ENCODE measurements at places on chromosomes 16 and 17.

- no peak for DNase-seq
These were observed 2.3 kb upstream of the PGS1 start for GRCh38 chr17:78376161-78376560.

- DNase-seq: no peak
These were observed 9.9 kb downstream of the SLC5A11 start for GRCh38 chr16:24855678-24856077.

DNA sequence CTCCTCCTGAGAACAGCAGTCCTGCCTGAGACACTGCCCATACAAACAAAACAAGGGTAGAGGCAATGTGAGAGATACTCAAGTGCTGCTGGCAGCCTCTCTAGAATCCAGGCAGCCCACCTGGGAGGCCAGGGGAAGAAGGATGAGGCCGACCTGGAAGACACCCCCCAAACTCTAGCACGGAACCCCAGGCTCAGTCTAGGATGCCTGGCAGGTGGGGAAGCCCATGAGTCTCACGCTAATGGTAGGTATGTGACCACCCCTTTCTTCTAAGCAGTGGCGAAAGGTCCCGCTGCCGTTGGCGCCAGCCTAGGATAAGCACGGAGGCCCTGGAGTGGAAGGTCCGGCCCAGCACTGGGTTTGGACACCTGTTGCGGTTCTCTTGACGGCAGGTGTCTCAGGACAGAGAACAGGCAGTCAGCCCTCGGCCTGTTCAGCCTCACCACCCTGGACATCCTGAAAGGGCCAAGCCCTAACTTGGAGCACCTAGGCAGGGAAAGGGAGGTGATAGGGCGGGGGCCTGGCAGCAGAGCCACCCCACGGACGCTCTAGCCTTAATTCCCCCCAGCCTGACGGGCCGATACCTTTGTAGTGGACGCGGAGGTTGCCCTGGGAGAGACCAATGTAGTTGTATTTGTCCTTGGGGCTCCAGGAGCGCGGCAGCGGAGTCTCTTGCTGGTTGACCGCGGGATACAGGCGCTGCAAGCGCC lies 487 bp downstream of the RANBP10 start:
- no peak for DNase-seq

DNA sequence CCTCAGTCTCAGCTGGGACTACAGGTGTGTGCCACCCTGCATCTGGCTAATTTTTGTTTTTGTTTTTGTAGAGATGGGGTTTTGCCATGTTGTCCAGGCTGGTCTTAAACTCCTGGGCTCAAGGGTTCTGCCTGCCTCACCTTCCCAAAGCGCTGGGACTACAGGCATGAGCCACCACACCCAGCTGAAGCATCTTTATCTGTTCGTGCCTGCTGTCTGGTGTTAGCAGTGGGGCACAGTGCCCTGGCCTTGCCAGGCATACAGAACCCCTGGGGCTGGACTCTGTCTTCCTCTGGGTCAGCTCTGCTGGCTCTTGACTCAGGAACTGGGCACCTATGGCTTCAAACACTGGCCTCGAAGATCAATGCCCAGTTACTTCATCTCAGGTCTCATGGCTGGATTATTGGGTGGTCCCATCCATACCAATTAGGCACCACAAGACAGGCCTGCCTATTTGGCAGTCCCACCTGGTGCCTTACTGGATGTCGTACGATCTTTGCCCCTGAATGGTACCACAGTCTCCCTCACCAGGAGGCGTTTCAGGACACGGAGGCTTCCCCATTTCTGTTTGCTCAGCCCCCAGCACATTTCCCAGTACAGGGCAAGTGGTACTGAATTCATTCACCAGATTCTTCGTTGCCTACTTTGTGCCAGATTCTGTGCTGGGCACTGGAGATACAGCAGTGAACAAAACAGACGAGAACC lies 99.3 kb downstream of the RAB11FIP4 start:
- no peak for DNase-seq

DNA sequence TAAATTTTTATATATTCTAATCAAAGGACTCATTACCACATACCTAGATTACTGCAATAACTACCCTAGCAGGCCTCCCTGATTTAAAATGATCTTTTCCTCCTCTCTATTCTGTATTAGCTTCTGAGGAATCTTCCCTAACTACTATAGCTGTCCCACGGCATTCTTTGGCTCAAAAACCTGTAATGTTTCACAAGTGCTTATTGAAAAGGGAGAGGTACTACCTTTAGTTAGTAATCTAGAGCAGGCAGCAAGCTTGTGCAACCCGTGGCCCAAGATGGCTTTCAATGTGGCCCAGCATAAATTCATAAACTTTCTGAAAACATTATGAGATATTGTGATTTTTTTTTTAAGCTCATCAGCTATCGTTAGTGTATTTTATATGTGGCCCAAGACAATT lies 71.0 kb upstream of the CORO6 start:
- no peak for DNase-seq

DNA sequence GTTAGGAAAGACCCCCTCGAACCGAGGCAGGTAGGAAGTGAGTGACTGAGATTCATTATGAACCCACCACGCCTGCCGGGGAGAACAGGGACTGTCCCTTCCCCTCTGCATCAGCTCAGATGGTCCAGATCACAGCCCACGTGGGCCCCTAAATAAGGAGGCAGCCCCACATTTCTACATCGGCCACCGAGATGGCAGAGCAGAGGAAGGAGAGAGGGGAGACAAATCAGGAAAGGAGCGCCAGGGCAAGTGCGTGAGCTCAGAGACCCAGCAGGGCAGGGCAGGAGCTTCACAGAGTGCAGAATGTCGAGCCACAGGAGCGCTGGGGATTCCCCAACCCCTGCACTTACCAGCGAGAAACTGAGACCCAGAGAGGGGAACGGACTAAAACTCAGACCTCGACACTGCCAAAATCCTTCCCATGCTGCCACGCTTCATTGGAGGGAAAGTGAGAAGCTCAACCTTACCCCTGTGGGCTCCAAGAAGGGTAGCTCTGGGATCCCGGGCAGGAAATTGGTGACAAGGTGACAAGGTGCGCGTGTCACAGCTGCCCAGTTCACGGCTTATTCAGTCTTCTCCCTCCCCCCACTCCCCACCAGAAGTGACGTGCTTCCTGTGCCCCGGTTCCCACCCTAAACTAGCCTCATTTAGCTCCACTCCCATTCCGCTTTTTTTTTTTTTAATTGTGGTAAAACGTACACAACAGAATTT lies at the start of gene ICAM2:
Gene ICAM2 (minus strand): TSS at position 578 of the 711 bp plus-strand sequence. CDS start 13,942 bp downstream, outside the sequence.
- DNase-seq: peak; percentile 76

DNA sequence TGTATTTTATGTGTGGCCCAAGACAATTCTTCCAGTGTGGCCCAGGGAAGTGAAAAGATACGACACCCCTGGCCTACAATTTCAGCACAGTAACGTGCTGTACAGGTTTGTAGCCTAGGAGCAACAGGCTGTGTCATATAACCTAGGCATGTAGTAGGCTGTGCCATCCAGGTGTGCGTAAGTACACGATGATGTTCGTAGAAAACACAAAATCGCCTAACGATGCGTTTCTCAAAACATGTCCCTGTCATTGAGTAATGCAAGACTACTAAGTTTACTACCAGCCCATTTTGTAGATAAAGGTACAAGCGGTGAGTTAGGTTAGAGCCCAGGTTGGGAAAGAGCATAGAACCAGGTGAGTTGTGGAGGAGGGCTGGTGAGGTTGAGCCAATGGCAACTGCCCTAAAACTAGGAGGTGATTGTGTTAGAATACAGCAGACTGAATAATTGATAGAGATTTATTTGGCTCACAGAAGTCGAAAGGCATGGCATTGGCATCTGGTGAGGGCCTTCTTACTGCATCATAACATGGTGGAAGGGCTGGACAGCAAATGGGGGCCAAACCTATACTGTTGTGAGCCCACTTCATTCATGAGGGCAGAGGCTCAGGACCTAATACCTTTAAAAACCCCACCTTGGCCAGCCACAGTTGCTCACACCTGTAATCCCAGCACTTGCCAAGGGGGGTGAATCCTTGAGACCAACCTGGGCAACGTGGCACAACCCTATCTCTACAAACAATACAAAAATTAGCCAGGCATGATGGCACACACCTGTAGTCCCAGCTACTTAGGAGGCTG lies 4.2 kb downstream of the EIF1 start:
- no peak for DNase-seq

GRCh38 chr17:21210411-21211076 lies 3.4 kb downstream of the TMEM11 start:
- DNase-seq: no peak

GRCh38 chr17:58643147-58643546 lies 48.7 kb downstream of the TEX14 start:
- no peak for DNase-seq

DNA sequence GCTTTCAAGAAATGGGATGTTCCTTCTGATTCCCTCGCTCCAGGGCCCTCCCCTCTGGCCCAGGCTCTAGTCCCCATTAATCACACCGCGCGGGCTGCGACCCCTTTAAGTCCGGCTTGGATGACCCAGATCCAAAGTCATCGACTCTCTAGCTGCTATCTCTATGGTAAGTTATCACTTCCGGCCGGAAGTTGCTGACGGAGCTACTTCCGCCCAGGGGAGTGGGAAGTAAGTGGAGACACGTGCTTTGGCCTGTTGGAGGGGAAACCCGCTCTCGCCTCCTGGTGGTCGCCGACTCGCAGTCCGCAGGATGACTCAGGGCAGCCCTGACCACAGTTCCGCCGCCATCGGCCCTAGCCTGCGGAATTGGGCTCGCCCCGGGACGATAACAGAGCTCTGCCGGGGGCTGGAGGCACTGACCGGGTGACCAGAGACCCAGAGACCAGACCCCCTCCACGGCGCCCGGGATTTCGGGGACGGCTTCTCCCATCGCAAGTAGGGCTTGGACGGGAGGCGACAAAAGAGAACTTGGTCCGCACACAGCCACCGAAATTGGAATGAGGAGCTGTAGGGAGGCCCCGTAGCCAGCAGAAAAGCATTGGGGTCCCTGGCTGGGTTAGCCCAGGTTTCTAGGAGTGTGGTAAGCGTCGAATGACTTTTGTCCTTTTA lies 52.2 kb upstream of the SEC14L1 start:
- DNase-seq: peak; percentile 87

DNA sequence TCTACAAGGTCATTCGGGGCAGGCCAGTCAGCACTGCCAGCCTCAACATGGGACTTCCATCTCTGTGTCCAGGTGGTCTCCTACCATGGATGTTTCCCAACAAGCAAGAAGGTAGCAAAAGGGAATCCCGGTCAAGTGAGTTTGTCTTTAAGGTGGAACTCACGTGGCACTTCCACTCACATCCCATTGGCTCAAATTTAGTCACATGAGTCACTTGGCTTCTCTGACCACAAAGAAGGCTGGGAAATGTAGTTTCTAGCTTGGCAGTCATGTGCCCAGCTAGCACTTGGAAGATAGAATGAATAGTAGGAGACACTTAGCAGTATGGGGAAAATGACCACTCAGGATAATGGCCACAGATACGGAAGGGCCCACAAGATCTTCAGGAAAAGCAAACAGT lies 106.6 kb downstream of the AIPL1 start:
- no peak for DNase-seq

GRCh38 chr17:82677353-82677925 lies 21.1 kb downstream of the RAB40B start:
- no peak for DNase-seq

GRCh38 chr17:19023209-19023999 lies 18.8 kb upstream of the FAM83G start:
- no peak for DNase-seq

DNA sequence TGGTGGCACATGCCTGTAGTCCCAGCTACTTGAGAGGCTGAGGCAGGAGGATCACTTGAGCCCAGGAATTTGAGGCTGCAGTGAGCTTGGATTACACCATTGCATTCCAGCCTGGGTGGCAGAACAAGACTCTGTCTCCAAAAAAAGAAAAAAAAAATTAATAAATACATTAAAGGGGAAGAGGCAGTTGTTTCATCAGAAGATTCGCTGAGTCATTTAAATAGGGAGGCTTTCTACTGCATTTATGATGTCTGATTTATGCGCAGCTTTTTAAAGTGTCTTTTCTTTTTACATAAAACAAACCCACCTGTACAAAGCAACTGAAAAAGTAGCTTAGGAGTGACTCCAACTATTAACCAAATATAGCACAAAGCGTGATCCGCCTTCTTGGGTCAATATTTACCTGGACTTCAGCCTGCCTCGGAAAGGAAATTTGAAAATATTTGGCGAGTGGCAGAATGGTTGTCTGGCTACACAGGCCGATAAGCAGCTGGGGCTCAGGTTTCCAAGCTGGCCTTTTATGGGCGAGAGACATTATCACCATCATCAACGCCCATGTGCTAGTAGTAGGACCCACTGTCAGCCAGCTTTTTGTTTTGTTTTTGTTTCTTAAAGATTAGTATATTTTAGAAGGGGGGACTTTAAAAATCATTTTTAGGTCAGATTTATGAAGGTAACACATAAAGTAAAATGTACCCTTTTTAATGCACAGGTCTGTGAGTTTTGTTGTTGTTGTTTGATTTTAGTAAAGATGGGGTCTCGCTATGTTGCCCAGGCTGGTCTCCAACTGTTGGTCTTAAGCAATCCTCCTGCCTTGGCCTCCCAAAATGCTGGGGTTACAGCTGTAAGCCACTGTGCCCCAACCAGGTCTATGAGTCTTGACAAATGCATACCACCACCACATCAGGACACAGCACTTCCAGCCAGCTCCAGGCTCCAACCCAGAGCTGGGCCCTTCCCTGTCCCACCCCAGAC lies 42.5 kb upstream of the RASD1 start:
- DNase-seq: no peak

GRCh38 chr17:260031-260791 lies 78.8 kb upstream of the DOC2B start:
- DNase-seq: no peak

- DNase-seq: no peak
These were observed 11.2 kb downstream of the RGS11 start for GRCh38 chr16:264440-264951.

GRCh38 chr17:55484575-55484974 lies 26.7 kb downstream of the SMIM36 start:
- DNase-seq: no peak

DNA sequence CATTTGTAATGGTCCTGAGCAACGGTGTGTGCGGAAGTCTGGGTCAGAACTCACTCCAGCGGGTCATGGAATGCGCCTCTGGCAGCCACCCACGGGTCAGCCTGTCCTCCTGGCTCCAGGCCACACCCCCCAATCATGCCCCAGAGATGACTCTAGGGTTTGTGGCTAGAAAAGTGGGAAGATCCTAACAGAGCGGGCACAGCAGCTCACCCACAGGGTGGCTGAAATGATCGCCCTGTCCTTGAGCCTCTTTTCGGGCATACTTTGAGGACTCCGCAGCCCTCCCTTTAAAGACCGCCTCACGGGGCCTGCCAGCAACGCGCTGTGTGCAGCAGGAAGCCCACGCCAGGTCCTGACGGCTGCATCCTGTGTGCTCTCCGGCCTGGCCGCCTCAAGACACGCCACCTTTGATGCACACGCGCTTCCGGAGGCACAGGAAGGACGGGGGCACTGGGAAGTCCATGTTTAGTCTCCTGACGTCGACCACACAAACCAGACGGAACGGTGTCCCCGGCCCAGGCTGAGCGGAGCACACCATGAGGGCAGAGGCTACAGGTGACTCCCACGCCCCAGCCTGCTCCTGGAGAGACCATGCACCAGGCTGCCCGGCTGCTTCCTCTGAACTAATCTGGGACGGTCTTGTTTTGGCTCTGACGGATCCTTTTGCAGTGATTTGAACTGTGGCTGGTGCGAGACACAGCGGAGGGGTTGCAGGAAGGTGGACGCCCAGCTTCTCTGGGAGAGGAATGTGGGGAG lies 92.9 kb downstream of the TBC1D16 start:
- no peak for DNase-seq
